ENCODE measurements at places on chromosomes 16 and 17.

DNA sequence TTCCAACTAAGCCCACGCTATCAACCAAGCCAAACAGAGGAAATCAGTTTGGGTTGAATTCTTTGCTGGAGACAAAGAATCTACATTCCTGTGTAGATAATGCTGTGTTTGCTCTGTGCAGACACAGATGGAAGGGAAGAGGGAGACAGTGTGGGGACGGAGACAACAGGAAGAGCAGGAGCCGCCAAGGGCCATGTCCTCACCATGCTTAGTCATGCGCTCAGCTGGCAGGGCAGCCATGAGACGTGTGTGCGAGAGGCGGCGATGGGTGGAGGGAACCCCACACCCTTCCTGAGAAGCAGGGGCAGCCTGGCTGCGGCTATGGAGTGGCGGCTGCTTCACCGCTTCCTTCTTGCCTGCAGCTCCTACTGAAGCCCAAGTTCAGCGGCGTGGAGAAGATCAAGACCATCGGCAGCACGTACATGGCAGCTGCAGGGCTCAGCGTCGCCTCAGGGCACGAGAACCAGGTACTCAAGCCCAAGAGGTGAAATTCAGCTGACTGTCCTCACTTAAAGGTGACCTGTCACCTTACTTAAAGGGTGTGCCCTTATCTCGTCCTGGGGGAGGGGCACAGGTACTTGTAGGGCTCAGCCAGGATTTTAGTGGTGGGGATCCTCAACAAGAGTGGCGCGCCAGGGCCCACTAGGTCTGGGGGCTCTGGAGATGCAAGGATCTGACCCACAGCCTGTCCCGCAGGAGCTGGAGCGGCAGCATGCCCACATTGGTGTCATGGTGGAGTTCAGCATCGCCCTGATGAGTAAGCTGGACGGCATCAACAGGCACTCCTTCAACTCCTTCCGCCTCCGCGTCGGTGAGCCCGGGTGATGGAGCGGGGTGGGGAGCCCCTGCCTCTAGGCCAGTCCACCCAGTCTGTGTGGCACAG is 47.5 kb downstream of the ADCY7 start:
- no peak for DNase-seq

GRCh38 chr16:52405441-52405840 is 141.5 kb downstream of the TOX3 start:
- DNase-seq = no peak

- no peak for DNase-seq
Observed at GRCh38 chr16:29842732-29843346, 20.2 kb downstream of the CDIPT start.

DNA sequence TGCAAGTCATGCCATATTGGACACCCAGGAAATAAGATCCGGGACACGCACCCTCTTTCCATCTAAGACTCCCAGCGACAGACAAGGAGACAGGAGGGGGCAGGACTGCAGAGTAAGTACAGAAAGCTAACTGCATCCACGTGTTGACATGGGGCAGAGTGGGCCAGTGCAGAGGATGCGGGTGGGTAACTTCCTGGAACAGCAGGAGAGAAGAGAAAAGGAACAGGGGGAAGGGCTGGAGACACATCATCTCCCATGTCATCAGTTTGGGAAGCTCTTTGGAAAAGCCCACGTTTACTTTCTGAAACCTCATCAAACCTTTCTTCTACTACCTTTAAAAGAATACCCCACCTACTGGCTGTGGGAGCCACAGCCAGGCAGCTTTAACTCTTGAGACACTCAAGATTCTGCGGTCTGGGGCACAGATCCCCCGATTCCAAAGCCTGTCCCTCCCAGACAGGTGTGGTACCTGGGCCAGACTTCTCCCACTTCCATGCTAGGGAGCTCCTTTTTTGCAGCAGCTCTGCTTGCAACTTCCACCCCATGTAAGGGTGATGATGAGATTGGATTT is 273.5 kb upstream of the RPL38 start:
- no peak for DNase-seq
